ENCODE measurements at places on chromosomes 3 and 15.

DNA sequence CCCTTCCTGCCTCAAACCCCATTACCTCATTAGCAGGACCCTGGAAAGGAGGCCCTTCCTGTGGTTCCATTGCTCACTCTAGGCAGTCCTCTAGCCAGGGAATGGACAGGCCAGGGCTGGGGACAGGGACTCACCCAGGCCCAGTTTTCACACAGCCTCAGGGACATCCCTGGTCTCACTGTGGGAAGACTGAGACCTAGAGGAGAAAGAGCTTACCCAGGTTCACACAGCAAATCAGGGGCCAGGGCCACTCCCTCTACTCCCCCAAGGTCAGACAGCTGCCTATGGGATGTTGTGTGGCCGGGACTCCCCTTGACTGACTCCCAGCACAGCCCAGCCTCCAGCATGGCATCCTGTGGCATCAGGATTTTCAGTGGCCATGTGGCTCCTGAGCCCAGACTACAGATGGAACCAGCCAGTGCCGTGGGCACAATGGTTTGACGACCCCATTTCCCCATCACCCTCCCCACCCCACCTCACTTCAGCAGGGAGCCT lies 49.3 kb downstream of the ADAMTS7 start:
- no peak for DNase-seq

DNA sequence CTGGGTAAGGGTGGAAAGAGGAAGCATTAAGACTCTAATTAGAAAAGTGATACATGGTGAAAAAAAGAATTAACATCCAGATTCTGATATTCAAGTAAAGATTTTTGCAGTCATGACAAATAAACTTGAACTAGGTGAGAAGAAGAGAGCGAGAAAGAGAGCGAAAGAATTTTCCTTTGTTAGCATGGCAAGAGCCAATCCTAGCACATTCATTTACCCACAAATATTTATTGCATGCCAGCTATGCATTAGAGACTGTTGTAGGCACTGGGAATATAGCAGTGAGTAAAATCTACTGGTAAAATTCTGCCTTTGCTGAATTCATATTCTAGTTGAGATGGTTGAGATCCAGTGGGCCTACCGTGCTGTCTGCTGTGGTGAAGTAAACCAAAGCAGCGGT lies 177.9 kb upstream of the DPH6 start:
- no peak for DNase-seq

DNA sequence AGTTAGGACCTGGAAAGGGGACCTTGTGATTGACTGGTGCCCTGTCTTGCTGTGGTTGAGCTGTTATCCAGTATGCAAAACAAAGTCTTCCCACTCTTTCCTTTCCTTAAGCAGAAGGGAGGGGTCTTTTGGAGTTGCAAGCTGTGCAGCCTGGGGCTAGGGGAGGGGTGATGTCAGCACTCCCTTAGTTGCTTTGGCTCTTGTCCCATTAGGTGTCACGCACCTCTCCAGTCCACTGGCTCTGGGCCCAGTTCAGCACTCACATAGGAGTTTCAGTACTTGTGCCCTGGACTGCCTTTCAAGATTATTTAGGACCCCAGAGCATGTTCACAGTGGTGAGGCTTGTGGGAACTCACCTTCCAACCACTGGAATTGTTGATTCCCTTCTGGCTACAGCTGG lies 238.5 kb downstream of the DOCK3 start:
- no peak for DNase-seq

GRCh38 chr15:78007964-78008886 lies 69.3 kb downstream of the TBC1D2B start:
- DNase-seq, result no peak

- DNase-seq, result no peak
These were observed 7.0 kb downstream of the ADIPOQ start for GRCh38 chr3:186849374-186849975.

DNA sequence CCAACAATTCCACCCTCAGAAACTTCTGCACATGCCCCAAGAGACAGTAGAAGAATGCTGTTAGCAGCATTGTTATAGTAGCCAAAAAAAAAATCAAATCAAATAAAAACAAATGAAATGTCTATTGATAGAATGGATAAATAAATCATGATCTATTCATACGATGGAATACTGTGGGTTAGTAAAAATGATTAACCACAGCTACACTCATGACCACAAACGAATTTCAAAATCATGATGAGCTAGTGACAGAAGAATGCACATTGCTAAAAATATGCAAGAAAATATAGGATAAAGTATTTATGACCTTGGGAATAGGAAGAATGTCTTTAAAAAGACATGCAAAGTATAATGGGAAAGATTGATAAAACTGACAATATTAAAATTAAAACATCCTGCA lies 57.5 kb upstream of the ACAN start:
- DNase-seq, result no peak

GRCh38 chr15:48016865-48017264 lies 103.9 kb upstream of the SLC24A5 start:
- DNase-seq, result no peak

GRCh38 chr3:24141548-24141947 lies 196.5 kb downstream of the NR1D2 start:
- no peak for DNase-seq

DNA sequence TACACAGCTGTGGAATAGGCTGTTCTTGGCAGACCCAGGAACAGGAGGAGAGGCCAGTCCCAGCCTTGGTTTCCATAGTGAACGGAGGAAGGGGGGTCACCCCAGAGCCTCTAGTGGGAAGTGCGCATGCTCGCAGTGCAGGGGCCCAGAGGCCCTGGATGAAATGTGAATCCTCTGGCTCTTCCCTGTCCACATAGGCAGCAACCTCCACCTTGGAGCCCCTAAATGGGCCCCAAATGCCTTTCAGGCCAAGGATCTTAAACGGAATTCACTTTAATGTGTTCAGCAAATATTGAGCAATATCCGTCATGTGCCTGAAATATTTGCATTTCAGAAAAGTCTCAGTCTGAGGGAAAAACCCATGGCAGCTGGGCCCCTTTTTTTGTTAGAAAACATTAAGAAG lies 3.3 kb upstream of the NDN start:
- DNase-seq, result peak; percentile 92

DNA sequence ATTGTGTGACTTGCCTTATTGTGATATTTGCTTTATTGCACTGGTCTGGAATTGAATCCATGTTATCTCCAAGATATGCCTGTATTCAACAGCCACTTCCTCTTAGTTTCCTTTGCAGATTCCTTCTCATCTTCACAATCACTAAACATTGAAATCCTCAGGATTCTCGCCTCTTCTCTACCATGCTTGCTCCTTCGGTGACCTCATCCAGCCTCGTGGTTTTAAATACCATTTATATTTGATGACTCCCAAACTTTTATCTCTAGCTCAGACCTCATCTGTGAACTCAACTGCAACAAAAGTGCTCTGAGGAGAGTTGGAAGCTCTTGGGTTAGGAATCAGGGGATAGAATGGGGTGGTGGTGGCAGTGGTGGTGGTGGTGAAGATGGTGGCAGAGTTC lies 19.9 kb downstream of the POLR2M start:
- no peak for DNase-seq

- DNase-seq, result no peak
These were observed 44.4 kb downstream of the PDZRN3 start for GRCh38 chr3:73580343-73580742.

- DNase-seq, result no peak
These were observed 170.1 kb upstream of the ONECUT1 start for GRCh38 chr15:52960283-52960682.

DNA sequence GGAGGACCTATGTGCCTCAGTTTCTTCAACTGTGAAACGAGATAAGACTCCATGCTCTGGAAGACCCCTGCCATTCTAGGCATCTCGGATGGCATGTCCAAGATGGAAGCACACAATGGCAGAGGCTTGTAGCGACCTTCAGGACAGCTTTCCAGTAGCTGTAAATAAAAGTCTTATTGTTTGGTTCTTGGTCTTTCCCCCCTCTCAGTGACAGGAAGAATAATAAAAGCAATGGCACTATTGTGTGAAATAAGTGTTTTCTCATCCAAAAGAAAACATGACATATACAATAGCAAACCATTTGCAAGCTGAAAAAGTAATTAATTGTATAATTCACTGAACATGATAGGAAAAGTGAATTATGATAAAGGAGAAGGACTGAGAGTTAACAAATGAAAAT lies 32.5 kb upstream of the CD47 start:
- no peak for DNase-seq

DNA sequence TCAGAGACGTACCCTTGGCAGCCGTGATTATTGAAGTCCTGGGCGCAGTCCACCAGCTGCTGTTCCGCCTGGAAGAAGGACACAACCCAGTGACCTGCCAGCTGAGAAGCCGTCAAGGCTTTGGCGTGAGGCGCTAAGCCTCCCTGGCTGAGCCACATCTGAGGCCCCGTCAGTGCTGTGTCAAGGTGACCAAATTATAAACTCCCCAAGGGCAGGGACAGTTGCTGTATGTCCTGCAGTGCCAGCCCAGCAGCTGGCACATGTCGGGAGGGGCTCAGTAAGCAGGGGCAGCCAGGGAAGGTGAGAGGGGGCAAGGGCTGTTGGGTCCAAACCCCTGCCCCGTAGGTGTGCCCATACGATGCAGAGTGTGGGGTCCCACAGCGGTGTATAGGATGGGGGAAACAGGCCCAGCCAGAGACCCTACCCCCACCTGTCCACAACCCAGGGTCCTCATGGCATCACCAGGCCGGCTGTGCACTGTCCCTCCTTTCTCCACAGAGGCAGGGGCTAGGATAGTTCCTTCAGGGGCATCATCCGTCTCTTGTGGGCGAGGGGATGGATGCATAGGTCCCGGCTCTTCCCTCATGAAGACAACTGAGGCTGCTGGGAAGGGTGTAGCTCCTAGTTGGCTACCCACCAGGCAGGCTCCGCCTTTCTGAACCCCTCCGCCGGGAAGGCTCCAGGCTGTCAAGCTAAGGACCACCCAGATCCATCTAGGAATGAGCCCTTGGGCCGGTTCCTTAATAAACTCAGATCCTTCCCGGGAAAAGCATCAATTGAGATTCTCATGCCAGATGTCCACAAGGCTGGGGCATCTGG lies 13.2 kb downstream of the CTSH start:
- no peak for DNase-seq

- no peak for DNase-seq
These were observed 4.1 kb downstream of the ZNF717 start for GRCh38 chr3:75781079-75781745.
